Occipital lobe (tissue), 3 donors: ENCODE measurements at places on chromosomes 5 and 9. TPM values are rescaled to one million over a fixed set of nuclear protein-coding genes. Genes with fewer than 3 reads are reported as not detected.

GRCh38 chr5:73066466-73066865, 53.9 kb upstream of the TMEM171 start:
- no peak for DNase-seq

DNA sequence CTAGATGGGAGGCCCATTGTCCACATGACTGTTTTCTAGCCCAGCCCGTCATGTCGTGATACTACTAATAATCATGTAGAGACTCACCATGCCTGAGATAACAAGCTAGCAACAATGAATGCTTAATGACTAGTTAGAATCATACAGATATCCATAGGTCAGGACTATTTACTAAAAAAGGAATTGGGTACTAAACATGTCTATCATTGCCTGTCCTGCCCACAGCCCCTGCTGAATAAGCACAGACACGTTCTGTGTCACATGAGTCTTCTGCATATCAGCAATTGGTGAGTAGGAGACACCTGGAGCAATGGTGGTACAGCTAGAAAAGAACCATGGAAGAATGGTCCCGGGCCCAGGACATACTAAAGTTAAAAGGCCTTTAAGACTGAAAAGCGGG, 18.0 kb downstream of the FRRS1L start:
- no peak for DNase-seq

KIF4B gene
- 0.16 TPM for total RNA-seq

PCDHGA8 gene
- total RNA-seq: 8.0 TPM

HINT2 gene
- total RNA-seq: 7.0 TPM

SLCO6A1 gene
- 0.94 TPM for total RNA-seq

ECM2 gene
- total RNA-seq: 5.6 TPM

MAPK9 gene
- 90.8 TPM for total RNA-seq

GAPVD1 gene
- total RNA-seq: 81.6 TPM
